Activated CD8-positive, alpha-beta memory T cell treated with anti-CD3 and anti-CD28 coated beads for 1 hour (primary cell): ENCODE measurements at places on chromosomes 3 and 15.

DNA sequence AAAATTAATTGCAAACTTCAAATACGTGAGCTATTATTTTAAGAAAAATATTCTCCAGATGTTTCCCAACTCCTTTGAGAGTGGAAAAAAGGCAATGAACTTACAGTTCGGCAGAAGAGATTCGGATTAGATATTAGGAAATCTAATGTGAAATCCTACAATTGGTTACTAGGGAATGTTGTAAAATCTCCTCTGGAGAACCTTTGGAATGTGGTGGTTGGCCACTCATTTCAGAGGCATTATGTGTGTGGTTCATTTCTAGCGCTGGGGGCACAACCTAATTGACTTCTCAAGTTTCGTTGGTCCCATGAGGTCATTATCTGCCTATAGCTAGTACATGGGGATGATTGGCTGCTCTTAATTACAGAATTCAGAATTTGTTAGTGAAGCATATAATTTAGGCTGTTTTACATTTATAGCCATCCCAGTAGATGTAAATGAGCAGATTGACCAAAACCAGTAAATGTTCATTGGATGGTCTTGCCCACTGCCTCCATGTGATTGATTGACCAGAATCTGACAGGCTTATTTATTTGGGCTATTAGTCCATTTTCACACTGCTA lies 34.6 kb upstream of the CMSS1 start:
- DNase-seq: no peak

- DNase-seq: no peak
These were observed 33.3 kb downstream of the GABPB1 start for GRCh38 chr15:50321680-50322210.

GRCh38 chr15:38879909-38880471 lies 315.4 kb upstream of the RASGRP1 start:
- DNase-seq: no peak

DNA sequence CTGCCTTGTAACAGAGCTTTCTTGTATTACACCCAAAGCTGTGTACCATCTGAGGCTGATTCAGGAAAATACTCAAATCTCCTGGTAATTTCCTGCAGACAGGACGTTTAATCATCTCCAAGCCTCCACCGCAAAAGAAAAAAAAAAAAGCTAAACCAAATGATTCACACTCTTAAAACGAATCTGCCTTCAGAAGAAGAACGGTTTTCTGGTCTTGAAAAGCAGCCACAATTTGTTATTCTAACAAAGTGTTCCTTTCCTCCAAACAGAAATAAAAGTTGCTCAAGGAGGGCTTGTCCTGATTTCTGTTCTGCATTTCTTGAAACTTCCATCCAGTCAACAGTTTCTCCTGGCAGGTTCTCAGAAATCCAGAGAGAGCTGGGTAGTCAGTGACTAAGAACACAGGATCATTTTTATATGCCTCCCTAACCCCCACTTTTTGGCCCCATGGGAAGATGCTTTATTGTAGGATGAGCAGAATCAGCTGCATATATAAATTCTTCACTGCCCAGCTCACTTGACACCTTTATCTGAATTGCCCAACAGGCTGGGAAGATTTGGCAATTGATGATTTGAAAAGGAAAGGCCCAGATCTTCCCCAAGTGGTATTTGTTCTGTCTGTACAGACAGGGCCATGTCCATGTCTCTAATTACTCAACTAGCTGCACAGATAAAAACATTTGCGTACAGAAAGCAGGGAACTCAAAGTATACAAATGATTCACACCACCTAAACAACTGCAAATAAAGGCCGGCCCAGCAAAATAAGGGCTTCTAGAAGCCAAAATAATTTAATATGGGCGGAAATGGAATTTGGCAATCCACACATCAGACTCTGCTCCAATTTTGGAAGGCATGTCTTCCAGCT lies 41.0 kb upstream of the PRICKLE2 start:
- no peak for DNase-seq

GRCh38 chr3:167656821-167657220 lies 3.1 kb upstream of the WDR49 start:
- no peak for DNase-seq

DNA sequence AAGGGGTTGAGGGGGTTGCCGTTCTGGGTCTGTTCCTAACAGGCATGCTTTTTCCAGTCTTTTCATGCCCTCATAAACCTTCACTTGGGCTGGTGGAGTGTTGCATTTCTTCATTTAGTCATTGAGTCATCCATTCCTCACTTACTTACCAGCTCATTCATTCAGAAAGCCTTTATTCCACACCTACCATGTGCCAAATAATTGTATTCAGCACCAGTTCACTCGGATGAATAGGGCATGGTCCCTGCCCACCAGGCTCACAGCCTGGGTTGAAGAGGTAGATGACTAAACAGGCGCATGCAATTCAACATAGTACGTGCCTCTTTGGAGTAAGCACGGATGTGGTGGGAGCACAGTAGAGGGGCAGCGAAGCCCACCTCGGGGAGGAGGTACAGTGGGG lies 35.1 kb upstream of the THSD4 start:
- DNase-seq: no peak

- DNase-seq: no peak
These were observed 32.3 kb upstream of the UBE2Q2 start for GRCh38 chr15:75810874-75811498.

GRCh38 chr3:18580268-18580667 lies 155.1 kb upstream of the SATB1 start:
- DNase-seq: no peak

GRCh38 chr3:159380891-159381290 lies 579.0 kb downstream of the MFSD1 start:
- no peak for DNase-seq

GRCh38 chr3:58234516-58234931 lies 3.1 kb upstream of the ABHD6 start:
- no peak for DNase-seq

DNA sequence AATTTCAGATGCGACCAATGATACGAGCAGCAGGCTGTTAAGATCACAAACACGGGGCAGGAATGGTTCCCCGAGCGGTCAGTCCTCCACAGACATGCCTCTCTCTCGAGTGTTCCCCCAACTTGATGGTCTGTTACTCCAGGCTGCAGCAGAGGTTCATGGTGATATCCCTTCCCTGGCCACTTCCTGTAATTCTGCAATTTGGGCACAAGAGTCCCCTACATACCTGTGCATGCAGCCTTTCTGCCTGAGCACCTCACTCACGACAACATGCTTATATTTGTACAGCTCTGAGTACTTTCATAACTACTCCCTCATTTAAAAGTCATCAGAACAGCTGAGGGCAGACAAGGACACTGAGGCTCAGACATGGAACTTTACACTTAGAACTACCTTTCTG lies 408.1 kb upstream of the NR2F2 start:
- no peak for DNase-seq

DNA sequence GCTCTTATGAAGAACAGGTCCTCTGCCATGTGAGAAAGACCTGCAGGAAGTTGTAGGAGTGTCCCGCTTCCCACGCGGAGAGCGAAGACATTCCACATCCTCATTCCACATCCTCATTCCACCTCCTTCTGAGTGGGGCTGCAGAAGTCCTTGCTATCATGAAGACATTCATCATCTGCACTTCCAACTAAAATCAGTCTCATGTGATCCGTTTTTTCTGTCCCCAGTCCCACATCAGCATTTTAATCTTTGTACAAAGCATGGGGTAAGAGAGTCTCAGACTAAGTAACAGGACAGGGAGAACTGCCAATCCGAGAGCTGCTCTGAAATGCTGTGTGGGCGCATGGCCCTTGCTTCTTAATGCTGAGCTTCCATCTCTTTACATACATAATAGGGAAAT lies 227.2 kb downstream of the RSRC1 start:
- DNase-seq: no peak

- DNase-seq: no peak
These were observed 24.4 kb downstream of the ONECUT1 start for GRCh38 chr15:52765785-52766184.

DNA sequence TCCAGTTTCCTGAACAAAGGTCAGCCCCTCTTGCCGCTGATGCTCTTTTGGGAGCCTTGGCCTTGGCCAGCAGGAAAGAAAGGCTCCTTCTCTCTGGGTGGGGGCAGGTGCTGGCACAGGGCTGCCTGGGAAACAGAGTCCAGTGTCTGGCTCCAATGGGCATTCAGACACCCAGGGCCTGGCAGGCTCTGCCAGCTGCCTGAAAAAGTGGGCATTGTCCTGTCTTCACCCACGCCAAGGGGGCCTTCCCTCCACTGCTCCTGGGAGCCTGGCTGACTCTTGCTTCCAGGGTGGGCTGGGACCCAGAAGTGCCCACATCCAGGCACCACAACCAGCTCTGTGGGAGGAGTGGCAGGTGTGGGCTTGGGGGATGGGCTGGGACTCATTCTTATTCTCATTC lies 62.7 kb downstream of the RHCG start:
- DNase-seq: no peak

- DNase-seq: no peak
These were observed 108.4 kb downstream of the WNT7A start for GRCh38 chr3:13771496-13771895.

- no peak for DNase-seq
These were observed 110.3 kb downstream of the PLOD2 start for GRCh38 chr3:146050691-146051090.

- no peak for DNase-seq
These were observed 243.5 kb downstream of the NFKBIZ start for GRCh38 chr3:102092617-102093466.

DNA sequence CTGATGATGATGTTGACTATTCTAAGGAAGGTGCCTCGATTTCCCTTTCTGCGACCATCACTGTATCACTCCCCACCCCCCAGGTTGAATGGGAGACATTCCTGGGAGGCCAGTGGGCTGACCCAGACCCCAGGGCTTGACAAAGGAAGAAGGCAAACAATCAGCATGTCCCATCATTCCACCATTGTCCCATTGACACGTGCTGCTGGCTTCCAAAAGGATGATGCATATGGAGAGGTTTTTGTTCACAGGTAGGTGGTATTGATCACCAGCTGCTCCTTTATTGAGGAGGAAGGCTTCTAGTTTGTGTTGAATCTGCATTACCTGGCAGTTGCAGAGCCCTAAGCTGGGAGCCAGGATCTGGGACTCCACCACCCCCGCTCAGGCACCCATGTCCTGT lies 30.4 kb downstream of the RASGRF1 start:
- no peak for DNase-seq

- DNase-seq: no peak
These were observed 80.0 kb upstream of the TMC3 start for GRCh38 chr15:81454024-81454423.

- no peak for DNase-seq
These were observed 74.4 kb upstream of the ACP3 start for GRCh38 chr3:132242790-132243189.

GRCh38 chr3:108381529-108382140 lies 85.3 kb downstream of the HHLA2 start:
- no peak for DNase-seq

DNA sequence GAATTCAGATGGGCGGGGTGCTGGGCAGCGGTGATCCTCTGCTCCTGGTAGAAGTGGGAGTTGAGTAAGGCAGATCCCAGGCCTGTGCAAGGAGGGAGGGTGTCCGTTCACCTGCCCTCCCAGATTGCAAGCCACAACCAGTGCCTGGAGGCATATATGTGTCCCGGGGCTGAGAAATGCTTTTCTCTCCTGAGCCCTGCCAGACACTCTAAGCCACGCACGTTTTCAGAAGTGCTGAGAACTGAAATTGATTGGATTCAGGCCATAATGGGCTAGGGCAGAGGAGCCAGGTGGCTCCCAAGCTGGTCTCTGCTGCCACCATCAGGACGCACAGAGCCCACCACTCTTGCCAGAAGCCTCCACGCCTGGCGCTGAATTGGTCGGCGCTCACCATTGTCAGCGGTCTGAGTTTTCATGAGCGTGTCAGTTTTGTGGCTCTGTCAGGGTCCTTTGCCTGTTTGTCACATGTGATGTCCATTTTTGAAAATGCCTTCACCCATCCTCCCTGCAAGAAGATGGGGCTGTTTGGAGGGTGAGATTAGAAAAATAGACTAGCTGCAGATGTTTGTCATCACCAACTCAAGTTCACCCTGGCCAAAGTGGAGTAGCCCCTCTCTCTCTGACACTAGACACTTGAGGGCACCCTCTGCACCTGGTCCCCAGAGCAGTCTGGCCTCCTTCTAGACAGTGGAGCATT lies 15.4 kb upstream of the BFSP2 start:
- DNase-seq: no peak

DNA sequence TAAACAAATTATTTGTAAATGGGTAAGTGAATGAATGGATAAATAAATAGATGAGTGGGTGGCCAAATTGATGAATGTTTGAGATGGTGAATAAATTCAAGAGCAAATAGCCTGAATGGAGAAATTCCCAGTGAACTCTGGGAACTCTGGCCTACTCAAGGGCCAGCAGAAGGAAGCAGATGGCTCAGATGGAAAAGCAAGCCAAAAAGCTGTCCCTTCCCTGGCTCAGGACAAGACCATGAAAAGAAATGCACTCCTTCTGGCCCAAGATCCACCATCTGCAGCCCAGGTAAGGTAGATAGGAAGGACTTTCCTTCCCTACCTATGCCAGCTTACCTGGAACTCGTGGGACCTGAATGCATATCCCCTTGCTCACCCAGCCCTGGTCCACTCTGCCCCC lies 37.6 kb upstream of the CLDN18 start:
- no peak for DNase-seq

DNA sequence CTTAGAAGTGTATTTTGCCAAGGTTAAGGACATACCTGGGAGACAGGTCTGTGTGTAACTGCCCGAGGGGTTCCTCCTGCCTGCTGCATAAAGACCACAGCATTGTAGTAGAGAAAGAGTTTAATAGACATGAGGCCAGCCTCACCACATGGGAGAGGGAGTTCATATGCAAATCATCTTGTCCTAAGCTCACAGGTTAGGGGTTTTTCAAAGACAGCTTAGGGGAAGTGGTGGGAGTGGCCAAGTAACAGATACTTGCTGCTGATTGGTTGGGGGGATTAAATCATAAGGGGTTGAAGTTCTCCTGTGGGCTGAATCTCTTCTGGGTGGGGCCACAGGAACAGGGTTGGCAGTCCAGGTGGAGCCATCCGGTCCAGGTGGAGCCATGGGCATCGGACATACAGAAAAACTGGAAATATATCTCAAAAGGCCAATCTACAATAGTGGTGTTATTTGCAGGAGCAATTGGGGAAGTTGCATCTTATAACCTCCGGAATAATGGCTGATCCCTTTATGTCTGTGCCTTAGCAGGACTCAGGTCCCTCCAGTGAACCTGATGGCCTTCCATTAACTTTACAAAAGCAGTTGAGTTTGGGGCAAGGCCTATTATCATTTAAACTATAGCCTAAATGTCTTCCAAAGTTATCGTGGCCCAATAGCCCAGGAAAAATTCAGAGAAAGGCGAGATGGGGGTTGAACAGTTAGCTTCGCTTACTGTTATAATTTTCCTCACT lies 86.0 kb upstream of the MFGE8 start:
- DNase-seq: no peak

DNA sequence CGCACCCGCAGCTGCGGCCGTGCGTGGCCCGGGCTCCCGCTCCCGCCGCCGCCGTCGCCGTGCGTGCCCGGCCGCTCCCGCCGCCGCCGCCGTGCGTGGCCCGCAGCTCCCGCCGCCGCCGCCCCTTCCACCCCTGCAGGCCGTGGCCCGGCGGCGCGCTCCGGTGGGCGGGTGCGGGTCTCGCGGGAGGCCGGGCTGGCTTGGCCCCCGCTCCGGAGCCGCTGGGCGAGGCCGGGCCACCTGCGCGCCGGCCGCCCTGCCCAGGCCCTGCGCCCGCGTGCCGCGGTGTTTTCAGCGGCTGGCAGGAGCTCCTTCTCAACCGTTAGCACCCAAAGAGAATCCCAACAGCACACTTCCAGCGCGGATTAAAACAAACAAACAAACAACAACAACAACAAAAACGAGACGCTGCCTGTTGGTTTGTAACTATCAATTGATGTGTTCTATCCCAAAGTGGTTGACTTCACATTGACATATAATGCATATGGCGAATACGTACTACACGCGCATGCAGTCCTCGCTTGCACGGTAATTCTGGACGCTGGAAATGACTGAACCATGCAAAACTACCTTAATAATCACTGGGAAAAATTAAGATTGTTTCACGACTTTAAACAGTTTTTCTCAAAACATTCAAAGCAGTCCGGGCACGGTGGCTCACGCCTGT lies 113.7 kb upstream of the GOLGA8J start:
- DNase-seq: no peak
